MCF 10A (cell line): ENCODE measurements at places on chromosomes 6 and 20. TPM values are rescaled to one million over a fixed set of nuclear protein-coding genes. Genes with fewer than 3 reads are reported as not detected.

- peak; percentile 3 for DNase-seq
- H3K4me3 ChIP-seq, result no peak overlapping the region
- peak overlapping the region; percentile 27 for H3K27ac ChIP-seq
- H3K27me3 ChIP-seq, result no peaks in the 10 kb centered on the region
- H3K36me3 ChIP-seq, result peaks cover 20% of the 10 kb centered on the region
Measured at GRCh38 chr20:21229163-21229562, 74.0 kb upstream of the XRN2 start.

DNA sequence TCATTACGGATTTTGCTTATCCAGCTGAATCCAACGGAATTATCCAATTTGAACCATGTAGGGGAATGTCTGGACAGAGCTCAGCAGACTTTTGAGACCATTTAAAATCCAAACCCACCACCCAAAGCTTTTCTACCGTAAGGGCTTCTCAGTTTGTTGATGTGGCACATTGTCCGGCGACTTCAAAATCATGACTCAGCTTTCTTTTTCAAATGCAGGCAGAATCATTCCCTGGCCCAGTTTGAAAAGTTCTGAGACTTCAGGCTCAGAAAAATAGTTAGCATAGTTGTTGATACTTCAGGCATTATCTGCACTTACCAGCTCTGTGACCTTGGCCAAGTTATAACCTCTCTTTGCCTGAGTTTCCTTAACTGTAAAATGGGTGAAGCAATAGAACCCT, 182.2 kb downstream of the PTPRT start:
- no peak for DNase-seq
- H3K27me3 ChIP-seq, result no peaks in the 10 kb centered on the region
- no peak overlapping the region for H3K4me3 ChIP-seq
- peaks cover 5% of the 10 kb centered on the region for H3K36me3 ChIP-seq
- no peaks in the 10 kb centered on the region for H3K4me1 ChIP-seq

DNA sequence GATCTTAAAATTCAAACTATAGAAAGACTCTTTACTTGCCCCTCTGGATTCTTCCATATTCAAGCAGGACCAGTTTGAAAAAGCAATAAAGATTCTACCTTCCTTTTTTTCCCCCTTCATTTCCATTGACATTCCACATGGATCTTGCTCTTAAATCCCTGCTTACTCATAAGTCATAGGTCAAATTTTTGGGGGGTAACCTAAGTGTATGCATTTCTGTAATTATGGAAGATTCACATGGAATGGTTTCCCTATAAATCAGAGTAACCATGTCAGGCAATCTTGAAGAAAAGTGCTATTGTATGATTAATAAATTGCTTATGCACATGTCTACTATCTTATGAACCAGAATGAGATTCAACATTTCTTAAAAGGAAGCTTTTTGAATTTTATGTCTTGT, 551.0 kb downstream of the HAO1 start:
- DNase-seq, result no peak
- H3K4me1 ChIP-seq, result no peaks in the 10 kb centered on the region
- H3K4me3 ChIP-seq, result no peak overlapping the region

- H3K4me1 ChIP-seq, result peaks cover 16% of the 10 kb centered on the region
- no peak overlapping the region for H3K27ac ChIP-seq
- no peak overlapping the region for H3K4me3 ChIP-seq
Measured at GRCh38 chr6:156613996-156614395, 163.2 kb upstream of the ARID1B start.

Gene FAM110A
- total RNA-seq, result 9.2 and 13.6 TPM in 2 replicates

DNA sequence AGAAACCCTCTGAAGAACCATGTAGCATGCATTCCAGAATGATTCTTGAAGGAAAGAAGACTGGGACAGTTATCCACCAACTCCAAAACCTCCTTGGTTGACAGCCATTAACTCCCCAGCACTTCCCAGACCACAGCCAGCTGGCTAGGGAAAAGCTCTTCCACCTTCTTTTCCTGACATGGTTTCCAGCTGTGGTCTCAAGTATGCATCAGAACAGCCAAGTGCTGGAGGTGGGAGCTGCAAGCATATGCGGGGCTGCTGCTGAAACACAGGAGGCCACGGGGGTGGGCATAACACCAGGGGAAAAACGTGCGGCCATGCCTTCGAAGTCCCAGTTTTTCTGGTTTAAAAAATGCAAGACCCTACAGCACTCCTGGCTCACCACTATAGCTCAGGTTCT, 108.0 kb upstream of the FAM184A start:
- H3K4me1 ChIP-seq, result no peaks in the 10 kb centered on the region
- DNase-seq, result no peak
- H3K4me3 ChIP-seq, result no peak overlapping the region
- no peaks in the 10 kb centered on the region for H3K36me3 ChIP-seq
- no peak overlapping the region for H3K27ac ChIP-seq

GRCh38 chr6:15586503-15586902, 76.3 kb downstream of the DTNBP1 start:
- DNase-seq, result no peak
- H3K4me3 ChIP-seq, result no peak overlapping the region
- no peaks in the 10 kb centered on the region for H3K36me3 ChIP-seq
- no peak overlapping the region for H3K27ac ChIP-seq

Gene AVP
- total RNA-seq, result not detected in 2 replicates

GRCh38 chr20:38151455-38151854, 13.6 kb downstream of the TGM2 start:
- no peak for DNase-seq
- no peaks in the 10 kb centered on the region for H3K27me3 ChIP-seq
- peaks cover 18% of the 10 kb centered on the region for H3K4me1 ChIP-seq
- H3K36me3 ChIP-seq, result no peaks in the 10 kb centered on the region
- H3K27ac ChIP-seq, result no peak overlapping the region

DNA sequence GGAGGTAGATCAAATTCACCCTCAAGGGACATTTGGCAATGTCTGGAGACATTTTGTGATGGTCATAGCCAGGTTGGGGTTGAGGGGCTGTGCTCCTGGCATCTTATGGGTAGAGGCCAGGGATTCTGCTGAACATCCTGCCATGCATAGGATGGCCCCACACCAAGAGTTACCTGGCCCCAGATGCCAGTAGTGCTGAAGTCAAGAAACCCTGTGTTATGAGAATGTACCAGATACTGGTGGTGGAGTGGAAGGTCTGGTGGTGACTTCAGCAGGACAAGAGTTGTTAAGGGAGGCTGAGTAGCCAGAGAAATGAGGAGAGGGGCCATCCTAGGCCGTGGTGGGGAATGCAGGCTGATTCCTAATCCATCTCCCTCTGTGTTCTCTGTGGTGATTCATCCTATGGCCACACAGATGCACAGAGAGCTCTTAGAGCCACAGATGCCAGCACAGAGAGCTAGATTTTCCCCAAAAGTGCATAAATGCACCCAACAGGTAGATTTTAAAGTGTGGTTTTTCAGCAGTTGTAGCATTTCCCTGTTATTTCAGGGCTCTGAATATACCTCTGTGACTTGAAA, 43.6 kb downstream of the CDYL start:
- no peaks in the 10 kb centered on the region for H3K27me3 ChIP-seq
- H3K36me3 ChIP-seq, result peaks cover 8% of the 10 kb centered on the region
- DNase-seq, result peak; percentile 15
- no peak overlapping the region for H3K4me3 ChIP-seq
- H3K4me1 ChIP-seq, result peaks cover 16% of the 10 kb centered on the region
- no peak overlapping the region for H3K27ac ChIP-seq

DNA sequence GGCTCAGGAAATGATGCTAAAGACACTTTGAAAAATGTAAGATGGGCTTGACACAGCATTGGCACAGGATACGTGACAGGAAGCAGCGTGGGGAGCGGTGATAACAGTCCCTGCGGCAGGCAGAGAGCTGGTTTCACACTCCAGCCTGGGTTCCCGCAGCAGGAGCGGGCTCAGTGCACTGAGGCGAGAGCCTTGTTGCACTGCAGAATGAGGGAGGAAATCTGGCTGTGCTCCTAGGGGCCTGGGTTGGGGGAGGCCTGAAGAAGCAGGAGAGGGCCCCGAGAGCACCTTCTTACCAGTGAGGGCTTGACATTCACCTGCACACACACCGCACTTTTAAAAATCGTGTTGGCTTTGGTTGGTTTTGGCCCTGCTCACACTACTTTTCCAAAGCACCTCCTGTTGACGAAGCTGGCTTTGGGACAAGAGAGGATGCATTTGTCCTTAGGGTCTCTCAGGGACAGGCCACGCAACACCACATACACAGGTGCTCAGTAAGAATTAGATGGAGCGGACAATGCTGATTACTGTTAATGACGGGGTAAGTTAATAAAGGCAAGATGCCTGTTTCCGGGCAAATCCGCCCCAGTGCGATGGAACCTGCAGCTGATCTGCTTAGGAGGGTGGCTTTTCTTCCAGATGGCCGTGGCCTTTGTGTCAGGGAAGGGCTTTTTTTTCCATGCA, 49.4 kb upstream of the ARMC2 start:
- H3K27me3 ChIP-seq, result no peaks in the 10 kb centered on the region
- DNase-seq, result no peak
- no peaks in the 10 kb centered on the region for H3K4me1 ChIP-seq
- no peaks in the 10 kb centered on the region for H3K36me3 ChIP-seq
- no peak overlapping the region for H3K27ac ChIP-seq

DNA sequence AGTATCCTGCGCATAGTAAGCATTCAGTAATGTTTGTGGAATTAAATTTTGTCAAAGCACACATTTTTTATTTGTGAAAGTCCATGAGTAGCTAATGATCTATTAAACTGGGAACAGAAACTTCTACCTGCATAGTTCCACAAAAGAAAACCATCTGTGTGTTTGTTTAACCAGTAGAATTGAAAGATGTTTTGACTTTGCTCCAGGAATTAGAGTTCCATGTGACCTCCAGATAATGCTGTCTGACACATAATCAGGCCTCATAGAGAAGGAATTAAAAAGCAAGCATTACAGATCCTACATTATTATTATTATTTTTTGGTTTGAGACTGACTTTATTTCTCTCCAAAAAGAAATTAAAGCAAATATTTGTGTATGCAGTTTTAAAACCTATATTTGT, 126.5 kb downstream of the PACRG start:
- no peak overlapping the region for H3K27ac ChIP-seq
- H3K4me1 ChIP-seq, result peaks cover 9% of the 10 kb centered on the region
- no peaks in the 10 kb centered on the region for H3K36me3 ChIP-seq
- H3K27me3 ChIP-seq, result no peaks in the 10 kb centered on the region
- DNase-seq, result no peak

Gene DDX39B
- total RNA-seq, result 551 and 565 TPM in 2 replicates

Gene MEP1A
- total RNA-seq, result not detected in 2 replicates

DNA sequence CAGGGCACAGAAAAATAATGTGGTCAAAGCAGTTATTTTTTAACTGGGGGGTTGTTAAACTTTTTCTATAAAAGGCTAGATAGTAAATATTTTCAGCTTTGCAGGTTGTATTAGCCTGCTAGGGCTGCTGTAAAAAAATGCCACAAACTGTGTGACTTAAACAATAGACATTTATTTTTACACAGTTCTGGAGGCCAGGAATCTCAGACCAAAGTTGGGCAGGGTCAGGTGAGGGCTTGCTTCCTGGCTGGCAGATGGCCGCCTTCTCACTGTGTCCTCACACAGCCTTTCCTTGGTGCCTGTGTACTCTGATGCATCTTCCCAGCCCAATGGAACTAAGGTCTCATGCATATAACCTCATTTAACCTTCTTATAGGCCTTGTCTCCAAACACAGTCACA, 294.7 kb downstream of the PTPRT start:
- H3K4me3 ChIP-seq, result no peak overlapping the region
- H3K4me1 ChIP-seq, result no peaks in the 10 kb centered on the region
- no peak overlapping the region for H3K27ac ChIP-seq
- no peak for DNase-seq
- no peaks in the 10 kb centered on the region for H3K27me3 ChIP-seq

- H3K4me1 ChIP-seq, result peaks cover 23% of the 10 kb centered on the region
- peaks cover 5% of the 10 kb centered on the region for H3K36me3 ChIP-seq
- H3K27ac ChIP-seq, result no peak overlapping the region
- no peaks in the 10 kb centered on the region for H3K27me3 ChIP-seq
- no peak for DNase-seq
Measured at GRCh38 chr6:15337582-15337981, 91.7 kb downstream of the JARID2 start.

DNA sequence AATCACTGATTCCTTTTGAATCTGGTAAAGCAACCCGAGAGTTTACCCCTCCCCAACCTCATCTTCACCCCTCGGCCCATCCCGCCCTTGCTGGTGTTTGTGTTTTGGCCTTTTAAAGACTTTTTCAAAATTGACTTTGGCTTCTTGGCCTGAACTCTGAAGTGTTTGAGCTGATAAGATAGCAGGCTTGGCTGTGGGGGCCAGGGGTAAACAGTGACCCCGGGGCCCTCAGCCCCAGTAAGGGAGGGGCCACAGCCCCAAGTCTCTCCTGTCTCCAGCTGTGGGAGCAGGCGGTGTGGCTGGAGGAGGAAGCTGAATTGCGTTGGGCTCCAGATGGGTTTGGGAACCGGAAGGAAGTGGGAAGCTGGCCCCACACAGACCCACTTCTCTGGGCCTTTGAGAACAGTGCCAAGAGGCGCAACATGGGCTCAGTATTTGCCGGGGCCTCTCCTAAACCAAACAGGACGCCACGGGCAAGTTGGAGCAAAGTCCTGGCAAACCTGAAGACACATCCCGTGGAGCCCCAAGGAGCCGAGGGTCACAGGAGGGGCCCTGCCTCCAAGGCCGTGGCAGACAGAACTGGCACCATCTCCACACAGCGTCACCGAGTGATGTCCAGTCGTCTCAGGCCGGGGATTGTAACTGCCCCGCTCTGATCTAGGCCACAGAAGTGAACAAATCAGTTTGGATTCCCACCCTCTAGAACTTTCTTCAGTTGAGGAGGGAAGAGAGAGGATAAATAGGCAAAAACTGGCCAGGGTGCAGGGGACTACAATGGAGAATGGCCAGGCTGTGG, 54.3 kb upstream of the PTPN1 start:
- no peaks in the 10 kb centered on the region for H3K36me3 ChIP-seq
- no peaks in the 10 kb centered on the region for H3K27me3 ChIP-seq
- peaks cover 27% of the 10 kb centered on the region for H3K4me1 ChIP-seq
- DNase-seq, result no peak
- peak overlapping the region; percentile 12 for H3K27ac ChIP-seq

Gene SIGLEC1
- not detected in 2 replicates for total RNA-seq

Gene GFOD1
- total RNA-seq, result 7.1 and 9.5 TPM in 2 replicates

GRCh38 chr20:3398681-3399252, 8.7 kb downstream of the DNAAF9 start:
- no peak overlapping the region for H3K4me3 ChIP-seq
- H3K4me1 ChIP-seq, result peaks cover 5% of the 10 kb centered on the region
- no peak for DNase-seq
- no peaks in the 10 kb centered on the region for H3K36me3 ChIP-seq

GRCh38 chr6:114055763-114056162, 84.8 kb upstream of the HDAC2 start:
- no peak overlapping the region for H3K27ac ChIP-seq
- no peaks in the 10 kb centered on the region for H3K36me3 ChIP-seq
- no peaks in the 10 kb centered on the region for H3K4me1 ChIP-seq
- H3K4me3 ChIP-seq, result no peak overlapping the region
- DNase-seq, result no peak

- H3K27ac ChIP-seq, result no peak overlapping the region
- no peaks in the 10 kb centered on the region for H3K27me3 ChIP-seq
- no peaks in the 10 kb centered on the region for H3K4me1 ChIP-seq
- no peak overlapping the region for H3K4me3 ChIP-seq
- DNase-seq, result no peak
- H3K36me3 ChIP-seq, result peaks cover 35% of the 10 kb centered on the region
Measured at GRCh38 chr20:17936761-17937732, 31.5 kb downstream of the SNX5 start.
